ENCODE measurements at places on chromosomes 4 and X.
A peak's percentile ranks its signal among the peaks of the same experiment; 100 is the strongest.

DNA sequence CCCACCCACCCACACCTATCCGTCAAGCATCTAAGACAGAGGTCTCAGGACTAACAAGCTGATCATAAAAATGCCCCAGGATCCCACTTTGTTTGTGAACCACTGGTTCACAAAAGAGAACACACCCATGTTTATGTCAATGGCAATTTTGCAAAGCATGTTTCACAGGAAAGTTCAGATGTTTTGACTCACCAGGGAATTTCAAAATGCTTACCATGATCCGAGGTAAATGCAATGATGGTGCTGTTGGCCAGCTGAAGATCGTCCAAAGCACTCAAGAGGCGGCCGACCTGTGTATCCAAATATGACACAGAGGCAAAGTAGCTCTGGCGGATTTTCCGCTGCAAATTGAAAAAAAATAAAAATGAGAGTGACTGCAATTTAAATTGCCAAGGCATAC, 15.0 kb downstream of the IDS start:
- DNase-seq = no peak

DNA sequence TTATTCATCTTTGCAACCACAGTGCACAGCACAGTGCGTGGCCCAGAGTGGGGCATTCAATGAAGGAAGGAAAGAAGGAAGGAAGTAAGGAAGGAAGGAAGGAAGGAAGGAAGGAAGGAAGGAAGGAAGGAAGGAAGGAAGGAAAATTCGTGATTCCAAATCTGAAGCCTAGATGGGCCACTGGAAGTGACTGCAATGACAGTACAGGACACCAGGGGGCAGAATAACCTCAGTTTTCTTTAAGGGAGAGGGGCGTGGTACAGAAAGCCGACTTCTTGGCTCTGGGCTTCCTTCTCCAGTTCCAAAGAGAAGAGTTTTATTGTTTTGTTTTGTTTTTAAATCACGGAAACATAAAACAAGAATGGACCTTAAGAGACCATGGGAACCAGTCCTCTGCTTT, 47.8 kb downstream of the APLN start:
- peak; percentile 40 for DNase-seq

DNA sequence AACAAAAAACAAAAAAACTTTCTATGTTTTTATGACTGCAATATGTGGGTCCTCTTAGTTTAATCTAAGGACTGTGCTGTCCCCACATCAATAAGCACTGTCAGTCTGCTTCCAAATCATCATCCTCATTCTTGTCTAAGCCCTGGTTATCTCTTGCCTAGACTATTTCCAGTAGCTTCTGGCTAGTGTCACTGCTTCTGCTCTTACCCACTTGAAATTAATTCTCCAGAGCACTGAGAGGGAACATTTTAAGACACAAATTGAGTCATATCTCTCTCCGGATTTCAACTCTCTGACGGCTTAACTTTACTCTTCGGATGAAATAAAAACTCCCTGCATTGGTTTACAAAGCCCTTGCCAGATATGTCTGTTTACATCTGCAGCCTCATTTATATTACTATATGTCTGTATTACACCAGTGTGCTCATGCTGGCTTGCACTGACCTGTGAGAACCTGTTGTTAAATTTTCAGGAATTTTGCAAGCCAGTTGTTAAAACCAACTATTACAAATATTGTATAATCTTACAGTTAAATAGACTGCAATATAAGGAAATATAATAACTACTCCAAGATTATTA, 345.9 kb downstream of the ADGRL3 start:
- no peak for DNase-seq

DNA sequence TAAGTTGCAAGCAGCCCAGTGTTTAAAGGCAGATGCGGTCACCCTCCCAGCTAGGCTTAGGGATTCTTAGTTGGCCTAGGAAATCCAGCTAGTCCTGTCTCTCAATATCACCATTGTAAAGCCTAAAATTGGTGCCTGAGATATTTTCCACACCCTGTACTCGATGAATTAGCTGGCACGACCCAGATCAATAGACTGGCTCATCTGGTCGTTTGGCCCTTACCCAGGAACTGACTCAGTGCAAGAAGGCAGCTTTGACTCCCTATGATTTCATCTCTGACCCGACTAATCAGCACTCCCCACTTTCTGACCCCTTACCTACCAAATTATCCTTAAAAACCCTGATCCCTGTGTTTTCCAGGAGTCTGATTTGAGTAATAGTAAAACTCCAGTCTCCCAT, 384.9 kb upstream of the SLC7A11 start:
- no peak for DNase-seq

DNA sequence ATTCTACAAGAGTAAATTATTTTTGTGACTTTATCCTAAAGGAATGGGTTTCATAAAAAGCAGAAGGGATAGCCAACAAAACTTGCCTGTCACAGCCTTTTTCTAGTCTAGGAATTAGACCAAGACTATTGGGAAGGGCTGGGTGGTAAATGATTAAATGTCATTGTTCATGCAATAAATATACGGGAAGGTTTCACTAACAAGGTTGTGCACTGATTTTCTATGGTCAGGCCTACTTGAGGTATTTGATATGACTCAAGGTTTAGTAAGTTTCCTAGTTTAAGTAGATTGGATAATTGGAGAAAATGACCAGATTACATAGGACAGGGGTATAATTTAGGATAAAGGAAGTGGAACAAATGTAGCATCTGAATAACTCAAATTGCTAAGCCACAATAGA, 249.1 kb upstream of the BMP3 start:
- no peak for DNase-seq

DNA sequence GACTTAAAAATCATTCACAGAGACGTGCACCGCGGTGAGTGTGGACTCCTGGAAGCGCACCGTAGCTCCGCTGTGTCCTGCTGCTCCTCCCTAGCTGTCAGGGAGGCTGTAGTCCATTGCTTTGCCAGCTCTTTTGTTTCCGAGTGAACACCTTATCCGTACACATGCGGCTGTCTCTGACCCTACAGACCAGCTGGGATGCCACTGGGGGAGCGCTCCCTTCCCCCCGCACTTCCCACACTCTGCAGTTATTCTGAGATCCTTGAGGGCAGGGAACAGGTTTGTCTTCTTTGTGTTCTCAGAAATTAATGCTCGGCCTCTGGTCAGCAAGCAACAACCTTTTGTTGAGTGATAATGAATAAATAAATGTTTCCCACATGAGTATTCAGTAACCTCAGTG, 33.7 kb upstream of the MSANTD1 start:
- no peak for DNase-seq

DNA sequence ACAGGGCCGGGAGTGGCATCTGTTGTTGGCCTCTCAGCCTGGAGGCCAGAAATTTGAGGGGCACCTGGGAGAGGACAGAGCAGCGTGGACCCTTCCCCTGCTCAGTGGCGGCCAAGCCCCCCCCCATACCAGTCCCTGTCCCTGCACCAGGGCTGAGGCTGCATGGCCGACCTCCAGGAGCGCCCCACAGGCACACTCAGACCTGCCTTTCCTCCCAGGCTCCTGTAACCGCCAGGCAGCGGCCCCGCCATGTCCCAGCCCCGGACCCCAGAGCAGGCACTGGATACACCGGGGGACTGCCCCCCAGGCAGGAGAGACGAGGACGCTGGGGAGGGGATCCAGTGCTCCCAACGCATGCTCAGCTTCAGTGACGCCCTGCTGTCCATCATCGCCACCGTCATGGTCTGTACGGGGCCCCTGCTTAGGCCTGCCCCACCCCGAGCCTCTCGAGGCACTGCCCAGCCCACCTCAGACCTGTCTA, 15.3 kb downstream of the TMEM175 start:
- DNase-seq = no peak

- no peak for DNase-seq
Observed at GRCh38 chrX:103066606-103067005, 2.6 kb upstream of the BEX1 start.

GRCh38 chrX:150698981-150699380, 5.8 kb downstream of the MTMR1 start:
- DNase-seq = no peak

DNA sequence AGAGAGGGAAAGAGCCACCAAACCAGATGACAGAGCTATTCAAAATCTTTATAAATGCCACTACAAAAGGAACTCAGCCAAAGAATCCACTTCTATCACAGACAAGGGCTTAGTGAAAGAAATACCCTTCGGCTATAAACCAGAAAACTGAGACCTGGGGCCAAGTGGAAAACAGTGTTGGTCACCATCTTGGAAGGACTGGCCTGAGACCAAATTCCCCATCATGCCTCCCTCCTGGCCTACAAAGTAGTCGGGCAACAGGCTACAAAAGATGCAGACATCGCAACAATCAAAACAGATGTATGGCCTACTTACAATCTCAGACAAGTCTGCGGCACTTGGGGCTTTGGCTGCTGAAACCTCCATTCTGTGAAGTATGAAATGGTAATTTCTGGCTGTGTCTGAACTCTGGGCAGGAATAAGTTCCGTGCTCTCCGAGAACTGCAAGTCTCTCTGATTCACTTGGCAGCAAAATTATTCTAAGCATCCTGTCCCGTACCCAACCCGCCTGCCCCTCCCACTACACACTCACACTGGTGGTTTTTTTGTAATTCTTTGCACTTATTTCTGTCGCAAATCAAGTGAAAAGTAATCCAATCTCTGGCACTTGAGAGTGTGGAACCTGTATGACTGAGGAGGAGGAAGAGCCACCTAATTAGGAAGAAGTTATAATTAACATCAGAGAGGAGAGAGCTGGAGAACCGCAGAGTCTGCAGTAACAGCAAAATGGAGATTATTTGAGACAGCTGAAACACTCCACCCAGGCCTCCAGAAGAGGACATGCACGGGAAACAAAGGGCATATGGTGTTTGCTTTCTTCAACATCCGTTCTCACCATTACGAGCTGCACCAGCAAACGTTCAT, 87.8 kb downstream of the SH3KBP1 start:
- DNase-seq = peak; percentile 49

DNA sequence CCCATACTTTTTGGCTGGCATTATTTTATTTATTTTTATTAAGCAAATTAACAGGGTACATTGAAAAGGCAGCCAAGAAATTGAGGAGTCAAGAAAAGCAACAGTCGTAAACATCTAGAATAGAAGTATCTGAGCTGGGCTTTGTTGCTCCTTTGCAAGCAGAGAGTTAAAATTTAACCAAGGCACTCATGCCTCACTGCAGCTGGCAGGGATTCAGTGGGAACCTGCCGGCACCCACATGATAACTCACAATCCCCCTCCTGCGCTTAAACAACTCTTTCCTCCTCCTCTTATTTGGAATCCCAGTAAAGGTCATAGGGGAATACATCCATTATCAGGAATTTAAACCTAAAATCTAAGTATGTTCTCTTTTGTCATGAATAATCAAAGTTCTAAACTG, 115.5 kb downstream of the SOX3 start:
- DNase-seq = no peak

GRCh38 chr4:87545052-87545451, 15.9 kb upstream of the SPARCL1 start:
- DNase-seq = no peak

DNA sequence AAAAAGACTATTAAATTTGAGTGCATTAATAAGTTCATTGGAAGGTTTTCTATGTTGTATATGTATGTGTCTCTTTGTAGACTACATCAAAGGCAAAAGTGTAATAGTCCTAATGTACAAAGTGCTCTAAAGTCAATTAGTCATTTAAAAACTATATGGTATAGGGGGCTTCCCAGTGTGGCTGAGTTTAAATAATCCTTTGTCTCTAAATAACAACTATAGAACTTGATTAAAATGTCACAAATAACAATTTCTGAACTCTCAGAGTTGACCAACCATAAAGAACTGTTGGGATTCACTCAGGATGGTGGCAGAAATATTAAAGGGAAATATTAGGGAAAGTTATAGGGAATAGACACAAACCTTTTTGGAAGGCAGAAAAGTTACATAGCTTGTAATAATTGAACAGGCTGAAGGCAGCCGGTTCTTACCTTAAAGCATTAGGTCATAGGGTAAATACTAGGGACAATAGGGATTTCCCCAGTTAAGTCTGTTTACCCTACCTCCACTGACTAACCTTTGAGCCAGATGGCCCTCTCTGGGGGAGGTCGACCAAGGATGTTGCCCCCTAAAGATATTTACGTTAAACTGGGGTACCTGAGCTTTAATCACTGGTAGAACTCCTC, 1054.2 kb downstream of the ARAP2 start:
- no peak for DNase-seq

DNA sequence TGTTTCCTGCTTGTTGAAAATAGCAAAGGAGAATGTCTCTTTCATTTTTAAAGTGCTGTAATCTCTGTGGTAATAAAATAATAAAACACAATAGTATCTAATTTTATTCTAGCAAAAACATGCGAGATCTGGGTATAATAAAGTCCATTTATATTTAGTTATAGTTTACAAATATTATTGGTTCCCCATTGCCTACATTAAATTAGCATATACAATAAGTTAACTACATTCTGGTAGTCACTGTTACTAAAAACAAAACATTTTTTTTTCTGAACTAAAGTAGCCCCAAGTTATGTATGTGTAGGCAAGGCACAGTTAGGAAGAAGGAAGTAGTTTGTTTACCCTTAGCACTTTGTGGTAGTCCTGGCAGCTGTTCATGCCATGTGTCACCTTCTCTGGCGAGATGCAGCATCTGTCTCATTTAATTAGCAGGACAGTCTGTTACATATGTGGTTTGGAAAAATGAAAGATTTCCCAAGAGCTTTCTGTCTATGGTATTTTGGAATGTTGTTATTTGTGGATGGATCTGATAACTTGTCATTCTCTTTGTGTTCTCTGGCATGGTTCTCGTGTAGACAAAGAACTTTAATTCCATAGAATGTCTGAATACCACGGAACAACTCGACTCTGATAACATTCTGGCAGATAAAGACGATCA, 231.3 kb upstream of the PITX2 start:
- no peak for DNase-seq

GRCh38 chr4:75655562-75655961, 17.6 kb downstream of the G3BP2 start:
- no peak for DNase-seq

GRCh38 chr4:182492423-182492822, 249.2 kb downstream of the TENM3 start:
- no peak for DNase-seq

DNA sequence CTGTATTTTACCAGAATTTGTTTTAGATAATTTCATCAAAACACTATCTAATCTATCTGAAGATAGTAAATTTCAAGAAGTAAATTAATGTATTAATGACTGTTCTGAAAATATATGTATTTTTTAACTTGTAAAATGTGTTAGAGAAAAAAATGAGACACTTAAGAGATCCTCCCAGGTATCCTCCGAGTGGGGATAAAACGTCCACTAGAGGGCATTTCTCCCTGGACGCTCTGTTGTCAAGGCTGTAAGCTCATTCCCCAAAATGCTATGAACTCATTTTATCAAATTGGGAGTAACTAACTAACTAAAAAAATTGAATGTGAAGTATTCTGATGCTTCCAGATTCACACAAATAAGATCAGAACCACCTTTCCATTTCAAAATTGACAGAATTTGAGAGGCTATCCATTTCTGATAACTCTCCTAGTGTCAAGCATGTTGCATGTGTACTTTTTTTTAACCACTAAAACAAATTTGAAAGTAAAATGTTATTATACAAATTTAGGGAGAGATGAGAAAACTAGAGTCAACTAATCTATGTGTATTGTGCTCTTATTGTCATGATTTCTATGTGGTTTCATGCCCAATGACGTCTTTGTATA, 337.3 kb upstream of the HS3ST1 start:
- DNase-seq = no peak

Data from activated T-cell treated with anti-CD3 and anti-CD28 coated beads, Interleukin-2, amount 50 U/mL, for 1 hour (primary cell).